Mesenteric fat pad (tissue), 1 donor: ENCODE measurements at places on chromosomes 13 and 19. TPM values are rescaled to one million over a fixed set of nuclear protein-coding genes. Genes with fewer than 3 reads are reported as not detected.

- peak; percentile 89 for DNase-seq
These were observed 297.3 kb downstream of the ZNF536 start for GRCh38 chr19:30669329-30670010.

GRCh38 chr13:36548129-36548528, 115.8 kb downstream of the CCNA1 start:
- no peak for DNase-seq

CEACAM7 gene
- total RNA-seq = not detected

INAFM1 gene
- total RNA-seq = 34.4 TPM

ILF3 gene
- total RNA-seq = 212 TPM

IGFL2 gene
- not detected for total RNA-seq

DNA sequence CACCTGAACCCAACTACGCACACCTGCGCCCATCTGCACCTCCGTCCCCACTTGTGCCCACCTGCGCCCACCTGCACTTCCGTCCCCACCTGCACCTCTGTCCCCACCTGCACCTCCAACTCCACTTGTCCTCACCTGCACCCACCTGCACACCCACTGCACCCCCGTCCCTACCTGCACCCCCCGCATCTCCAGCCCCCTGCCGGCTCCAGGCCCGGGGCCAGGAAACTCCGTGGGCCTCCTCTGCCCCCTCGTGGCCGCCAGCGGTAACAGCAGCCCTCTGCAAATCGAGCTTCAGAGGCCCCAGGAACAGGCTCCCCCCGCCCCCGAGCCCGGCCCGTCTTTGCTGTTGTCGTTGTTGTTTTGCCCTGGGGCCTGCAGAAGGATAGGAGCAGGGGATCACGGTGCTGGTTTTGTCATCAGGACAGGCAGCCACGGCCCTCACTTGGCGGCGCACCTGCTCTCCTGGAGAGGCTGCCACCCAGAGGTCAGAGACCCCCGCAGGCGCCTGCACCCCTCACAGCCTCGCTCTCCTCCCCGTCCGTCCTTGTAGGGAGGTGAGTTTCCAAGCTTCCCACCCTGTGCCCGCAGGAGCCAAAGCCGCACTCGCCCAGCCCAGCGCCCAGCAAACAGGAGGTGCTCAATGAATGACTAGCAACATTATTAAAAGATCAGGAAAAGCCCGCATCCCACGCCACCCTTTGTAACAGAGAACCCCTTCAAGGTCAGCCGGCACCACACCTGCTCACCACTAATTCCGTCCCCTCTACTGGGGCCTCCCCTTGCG, 65.4 kb downstream of the GNG7 start:
- no peak for DNase-seq

S1PR5 gene
- total RNA-seq = 0.13 TPM

DNA sequence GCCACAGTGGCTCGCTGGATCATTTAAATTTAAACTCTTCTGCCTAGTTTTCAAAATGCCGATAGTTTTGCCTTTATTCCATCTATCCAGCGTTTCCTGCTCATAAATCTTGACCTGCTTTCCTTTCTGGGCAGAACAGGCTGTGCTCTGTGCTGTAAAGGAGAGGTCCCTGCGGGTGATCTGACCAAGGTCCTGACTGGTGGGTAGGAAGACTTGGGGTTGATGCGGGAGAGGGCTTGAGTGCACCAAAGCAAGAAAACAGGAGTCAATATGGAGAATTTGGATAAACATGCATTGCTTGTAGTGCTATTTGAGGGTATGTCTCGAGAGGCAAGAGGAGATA, 533.6 kb downstream of the MYO16 start:
- DNase-seq = no peak
